H7 (cell line): ENCODE measurements at places on chromosomes 1 and 21.

GRCh38 chr1:41226815-41227434, 15.2 kb downstream of the SCMH1 start:
- DNase-seq, result no peak

DNA sequence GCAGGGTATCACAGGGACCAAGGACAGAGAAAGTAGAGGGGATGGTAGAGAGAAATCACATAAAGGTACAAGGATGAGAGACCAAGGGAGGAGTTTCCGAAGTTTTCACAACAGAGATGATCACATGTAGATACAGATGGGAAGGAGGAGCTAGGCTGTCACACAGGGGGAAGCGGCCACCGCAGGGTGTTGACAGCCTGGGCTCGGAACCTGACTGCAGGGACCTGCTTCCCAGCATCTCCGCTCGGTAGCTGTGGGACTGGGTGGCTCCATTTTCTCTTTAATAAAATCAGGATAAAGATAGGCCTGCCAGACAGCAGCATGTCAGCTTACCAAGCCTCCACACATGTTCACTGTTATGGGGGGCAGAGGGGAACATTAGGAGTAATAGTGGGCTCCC, 32.3 kb downstream of the CDCA8 start:
- DNase-seq, result no peak

DNA sequence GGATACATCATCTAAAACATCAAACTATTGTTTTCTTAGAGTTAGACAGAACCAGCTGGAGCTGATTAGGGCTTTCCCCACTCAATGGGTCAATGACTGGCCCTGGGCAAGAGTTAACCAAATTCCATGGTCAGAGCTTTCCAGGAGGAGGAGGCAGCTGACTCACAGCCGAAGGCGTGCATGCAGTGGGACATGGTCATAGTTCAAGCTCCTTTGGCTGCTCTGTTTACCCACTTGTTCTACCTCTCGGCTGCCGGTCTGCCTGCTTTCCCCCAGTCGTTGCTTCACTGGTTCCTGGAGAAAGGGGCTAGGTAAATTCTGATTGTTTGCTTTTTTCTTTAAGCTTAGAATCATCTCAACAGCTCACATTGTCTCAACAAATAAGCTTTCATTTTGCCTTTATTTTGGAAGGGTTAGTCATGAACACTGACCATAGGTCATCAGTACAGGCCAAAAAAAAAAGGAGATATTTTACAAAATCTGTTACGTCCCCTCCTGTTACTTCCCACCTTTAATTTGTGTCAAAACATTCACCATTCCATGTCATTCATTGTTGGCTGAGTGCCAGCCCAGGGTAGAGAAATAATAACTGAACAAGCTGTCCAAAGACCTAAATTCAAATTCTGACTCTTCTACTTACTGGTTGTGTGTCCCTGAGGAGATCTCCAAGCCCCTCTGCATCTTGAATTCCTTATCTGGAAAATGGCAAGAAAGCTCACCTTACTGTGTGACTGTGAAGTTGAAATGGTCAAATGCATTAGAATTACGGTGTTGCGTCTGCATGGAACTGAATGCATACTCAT, 12.0 kb downstream of the MAB21L3 start:
- no peak for DNase-seq

DNA sequence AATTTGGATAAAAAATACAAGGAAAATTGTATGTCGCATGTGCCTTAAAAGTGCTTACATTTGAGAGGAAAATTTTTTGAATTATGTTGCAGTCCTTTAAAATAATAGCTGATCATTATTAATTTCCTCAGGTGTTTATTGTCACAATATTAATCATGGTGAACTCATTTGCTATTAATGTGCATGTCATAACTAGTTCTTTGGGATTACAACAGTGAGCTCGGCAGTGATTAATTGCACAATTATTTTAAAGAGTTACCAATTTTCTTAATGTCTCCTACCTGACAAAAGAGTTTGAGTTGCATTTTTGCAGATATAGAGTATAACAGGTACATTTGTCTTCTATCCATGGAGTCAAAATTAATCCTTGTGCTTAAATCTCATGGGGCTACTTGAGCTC, 854.3 kb downstream of the BRINP3 start:
- DNase-seq, result no peak

DNA sequence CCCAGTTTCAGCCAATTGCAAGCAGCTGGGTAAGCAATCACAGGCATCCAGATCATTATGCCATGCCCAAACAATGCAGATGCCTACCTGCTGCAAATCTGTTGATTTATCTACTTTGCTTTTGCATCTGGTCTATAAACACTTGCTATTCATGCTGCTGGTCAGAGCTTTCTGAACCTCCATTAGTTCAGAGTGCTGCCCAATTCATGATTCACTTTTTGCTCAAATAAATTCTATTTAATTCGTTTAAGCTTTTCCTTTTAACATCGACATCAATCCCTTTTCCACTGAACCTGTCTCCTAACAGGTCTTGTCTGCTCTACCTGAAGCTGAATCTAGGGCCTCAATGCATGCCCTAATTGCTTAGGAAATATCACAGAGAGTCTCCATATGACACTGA, 99.4 kb upstream of the C1orf87 start:
- DNase-seq, result no peak

GRCh38 chr21:14306126-14306907, 76.6 kb downstream of the HSPA13 start:
- no peak for DNase-seq

DNA sequence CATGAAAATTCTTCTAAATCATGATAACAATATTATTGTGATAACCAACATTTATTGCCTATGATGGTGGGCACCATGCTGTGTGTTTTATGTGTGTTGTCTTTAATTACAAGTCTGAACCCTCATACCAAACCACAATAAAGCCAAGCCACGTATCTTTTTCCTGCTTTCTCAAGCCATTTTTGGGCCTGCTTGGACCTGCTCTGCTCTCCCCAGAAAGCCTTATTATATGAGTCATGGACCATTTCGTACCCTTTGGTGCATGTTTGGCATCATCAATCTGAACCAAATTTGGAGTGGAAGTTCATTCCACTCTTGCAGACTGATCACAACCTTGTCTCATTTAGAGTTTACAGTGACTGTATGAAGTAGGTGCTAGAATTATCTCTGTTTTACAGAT, 87.3 kb upstream of the CD53 start:
- no peak for DNase-seq

DNA sequence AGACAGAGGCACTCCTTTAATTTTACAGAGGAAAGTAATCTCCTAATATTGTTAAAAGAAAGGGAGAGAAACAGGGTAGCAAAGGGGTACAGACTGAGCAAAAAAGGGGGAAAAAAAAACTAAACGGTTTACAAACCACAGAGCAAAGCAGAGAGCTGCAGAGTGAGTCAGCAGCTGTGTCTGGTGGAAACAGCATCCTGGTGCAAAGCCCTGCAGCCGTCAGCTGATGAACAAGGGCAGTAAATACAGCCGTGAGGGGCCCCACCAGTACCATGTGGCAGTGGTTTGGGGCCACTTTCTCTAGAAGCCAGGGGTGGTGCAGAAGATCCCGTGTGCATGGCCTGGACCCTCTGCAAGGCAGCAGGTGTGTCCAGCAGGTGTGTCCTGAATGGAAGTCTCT, 111.3 kb downstream of the ERG start:
- no peak for DNase-seq

DNA sequence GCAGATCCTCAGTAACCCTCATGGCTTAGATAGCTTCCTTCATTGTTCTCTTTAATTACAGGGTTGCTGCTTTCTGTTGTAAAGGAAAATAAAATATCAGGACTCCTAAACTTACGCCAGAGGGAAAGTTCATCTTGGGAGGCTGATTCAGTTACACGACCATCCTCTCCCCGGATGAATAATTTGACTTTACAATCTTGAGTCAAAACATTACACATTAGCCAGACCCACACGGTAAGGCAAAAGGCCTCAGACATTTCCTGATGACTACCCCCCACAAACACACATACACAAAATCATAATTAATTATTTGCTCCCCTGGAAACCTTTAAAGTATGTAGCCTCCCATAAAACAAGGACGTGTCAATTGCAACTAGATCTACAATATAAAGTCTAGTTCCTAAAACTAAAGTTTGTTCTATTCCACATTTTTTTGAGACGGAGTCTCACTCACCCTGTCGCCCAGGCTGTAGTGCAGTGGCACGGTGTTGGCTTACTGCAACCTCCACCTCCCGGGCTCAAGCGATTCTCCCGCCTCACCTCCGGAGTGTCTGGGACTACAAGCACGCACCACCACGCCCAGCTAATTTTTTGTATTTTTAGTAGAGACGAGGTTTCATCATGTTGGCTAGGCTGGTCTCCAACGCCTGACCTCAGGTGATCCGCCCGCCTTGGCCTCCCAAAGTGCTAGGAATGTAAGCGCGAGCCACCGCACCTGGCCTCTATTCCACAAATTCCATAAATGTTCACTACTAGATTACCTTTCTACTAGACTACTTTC, 830 bp upstream of the PRDX1 start:
- DNase-seq, result no peak

DNA sequence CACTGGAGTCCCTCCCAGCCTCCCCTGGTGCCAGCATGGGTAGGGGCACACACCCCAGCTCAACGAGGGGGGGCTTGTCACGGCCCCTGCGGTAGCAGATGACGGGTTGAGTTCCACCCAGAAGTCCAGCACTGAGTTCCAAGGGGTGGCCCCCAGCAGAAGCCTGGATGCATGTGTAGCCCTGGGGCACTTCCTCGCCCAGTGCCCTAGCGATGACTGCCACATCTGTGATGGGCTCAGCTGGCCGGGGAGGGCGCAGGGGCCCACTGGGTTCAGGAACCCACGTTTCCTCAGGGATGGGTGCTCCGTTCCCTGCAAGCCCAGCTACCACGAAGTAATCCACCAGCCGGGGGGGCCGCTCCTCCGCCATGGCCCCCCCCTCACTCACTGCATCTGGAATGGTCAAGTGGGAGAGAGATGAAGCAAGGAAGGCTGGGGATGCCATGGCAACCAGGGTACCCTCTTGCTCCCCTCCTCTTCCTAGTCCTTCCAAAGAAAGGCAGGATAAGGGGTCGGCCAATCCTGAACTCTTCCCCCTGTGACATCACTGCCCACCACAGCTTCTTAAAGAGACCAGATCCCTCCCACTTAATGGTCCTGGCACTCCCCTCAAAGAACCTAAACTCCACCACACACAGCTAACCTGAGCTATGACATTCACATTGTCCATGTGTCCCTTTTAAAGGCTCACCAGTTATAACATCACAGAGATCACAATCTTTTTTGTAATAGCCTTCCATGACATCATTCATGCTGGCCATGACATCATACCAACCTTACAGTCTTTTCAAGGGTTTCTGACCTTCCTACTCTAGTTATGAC, 2.3 kb downstream of the DENND4B start:
- peak; percentile 73 for DNase-seq

- DNase-seq, result no peak
Measured at GRCh38 chr1:14596591-14596990, 1.9 kb upstream of the KAZN start.

- DNase-seq, result peak; percentile 91
Measured at GRCh38 chr1:52632732-52633290, at the start of gene SHISAL2A. Gene SHISAL2A (plus strand): TSS chr1:52633168. CDS start chr1:52633494, 326 bp downstream.

DNA sequence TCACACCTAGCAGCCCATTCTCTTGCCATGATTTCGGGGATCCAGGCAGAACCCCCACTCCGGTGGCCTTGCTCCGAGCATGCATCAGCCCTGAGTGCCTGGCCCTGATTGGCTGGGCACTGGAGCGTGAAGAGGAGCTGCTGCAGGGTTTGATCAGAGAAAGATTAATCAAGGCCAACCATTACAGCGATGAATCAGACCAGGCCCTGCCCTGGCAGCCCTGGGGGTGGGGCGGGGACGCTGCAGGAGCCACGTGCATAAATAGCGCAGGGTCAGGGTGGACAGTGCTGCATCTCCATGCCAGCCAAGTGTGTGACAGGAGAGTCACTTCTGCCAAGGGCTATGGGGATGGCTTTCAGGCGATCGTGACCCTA, 3.4 kb upstream of the FAM131C start:
- DNase-seq, result no peak

DNA sequence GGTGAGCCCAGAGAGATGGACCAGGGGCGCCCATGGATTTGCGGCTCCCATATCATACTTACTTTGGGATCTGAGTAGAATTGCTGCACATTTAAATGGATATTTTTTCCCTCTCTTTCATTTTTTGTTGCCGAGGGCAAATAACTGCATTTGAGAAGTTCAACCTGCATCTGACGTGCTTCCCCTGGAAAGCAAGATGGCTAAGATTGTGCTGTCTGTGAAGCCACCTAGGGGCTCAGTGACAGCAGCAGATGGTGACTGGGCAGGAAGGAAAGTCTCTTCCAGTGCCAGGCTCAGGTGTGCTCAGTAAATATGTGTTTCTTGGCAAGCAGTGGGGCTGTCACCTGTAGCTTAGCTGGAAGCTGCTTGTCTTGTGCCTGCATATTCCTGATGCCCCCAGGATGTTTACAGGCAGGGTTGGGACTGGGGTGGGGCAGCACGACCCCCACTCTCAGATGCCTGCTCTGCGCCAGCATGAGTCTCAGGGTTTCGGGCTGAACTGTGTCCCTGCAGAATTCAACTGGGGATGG, 59.8 kb upstream of the ETV3 start:
- no peak for DNase-seq

- DNase-seq, result peak; percentile 5
Measured at GRCh38 chr1:96187020-96187419, 534.6 kb upstream of the PTBP2 start.

- no peak for DNase-seq
Measured at GRCh38 chr1:175157200-175157599, 35.4 kb downstream of the KIAA0040 start.

- DNase-seq, result no peak
Measured at GRCh38 chr21:35525443-35525842, 476.3 kb upstream of the RUNX1 start.

GRCh38 chr1:227318853-227319607, 738 bp upstream of the CDC42BPA start:
- DNase-seq, result peak; percentile 72

GRCh38 chr1:94828251-94828650, 8.1 kb downstream of the SLC44A3 start:
- DNase-seq, result no peak
